ENCODE measurements at places on chromosomes 1 and 21. TPM values are rescaled to one million over a fixed set of nuclear protein-coding genes. Genes with fewer than 3 reads are reported as not detected.

DNA sequence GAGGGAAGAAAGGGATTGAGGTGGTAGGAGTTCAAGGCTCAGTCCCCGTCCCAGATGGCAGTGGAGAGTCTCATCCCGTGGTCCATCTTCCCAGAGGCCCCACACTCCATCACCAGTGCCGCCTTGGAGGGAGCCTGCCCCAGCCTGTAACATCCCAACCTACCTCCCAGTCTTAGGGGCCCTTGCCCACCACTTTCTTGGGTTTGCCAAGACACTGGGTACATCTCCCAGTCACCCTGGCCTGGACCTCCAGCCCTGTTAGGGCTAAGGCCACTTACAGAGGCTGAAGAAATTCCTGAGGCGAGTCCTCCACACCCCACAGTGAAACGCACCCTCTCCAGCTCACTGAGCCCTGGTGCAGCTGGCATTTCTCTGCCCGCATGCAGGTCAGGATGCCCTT, 3.3 kb downstream of the TMEM200B start:
- no peak for DNase-seq
- no peak overlapping the region for H3K4me3 ChIP-seq
- H3K36me3 ChIP-seq = peaks cover 12% of the 10 kb centered on the region

DNA sequence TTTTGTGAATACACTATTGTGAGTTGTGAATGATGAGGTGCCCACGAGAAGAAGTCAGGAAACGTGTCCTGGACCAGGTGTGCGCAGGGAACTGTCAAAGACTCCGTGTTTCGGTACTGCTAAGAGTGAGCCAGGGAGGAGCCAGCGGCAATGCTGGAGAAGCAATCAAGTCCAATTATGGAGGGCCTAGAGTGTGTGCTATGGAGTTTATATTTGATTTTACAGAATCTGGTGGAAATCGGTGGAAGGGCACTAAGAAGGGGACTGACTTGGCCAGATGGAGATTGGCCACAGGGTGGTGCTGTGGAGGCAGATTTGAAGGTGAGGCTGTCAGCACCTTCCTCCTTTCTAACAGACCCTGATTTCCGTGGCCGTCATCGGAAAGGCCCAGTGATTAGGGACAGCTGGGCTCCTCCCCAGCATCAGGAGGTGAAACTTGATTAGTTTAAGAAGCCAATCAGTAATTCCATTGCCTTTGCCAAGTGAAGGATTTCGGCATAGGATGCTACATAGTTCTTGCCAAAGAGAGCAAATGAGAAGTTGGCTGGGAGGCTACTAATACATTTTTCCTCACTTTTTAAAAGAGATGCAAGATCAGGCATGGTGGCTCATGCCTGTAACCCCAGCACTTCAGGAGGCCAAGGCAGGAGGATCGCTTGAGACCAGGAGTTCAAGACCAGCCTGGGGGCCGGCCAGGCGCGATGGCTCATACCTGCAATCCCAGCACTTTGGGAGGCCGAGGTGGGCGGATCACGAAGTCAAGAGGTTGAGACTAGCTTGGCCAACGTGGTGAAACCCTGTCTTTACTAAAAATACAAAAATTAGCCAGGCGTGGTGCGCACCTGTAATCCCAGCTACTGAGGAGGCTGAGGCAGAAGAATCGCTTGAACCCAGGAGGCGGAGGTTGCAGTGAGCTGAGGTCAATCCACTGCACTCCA, 7.0 kb downstream of the PTCH2 start:
- no peaks in the 10 kb centered on the region for H3K27me3 ChIP-seq
- peaks cover 10% of the 10 kb centered on the region for H3K4me1 ChIP-seq
- no peak overlapping the region for H3K27ac ChIP-seq
- DNase-seq = peak; percentile 91
- no peaks in the 10 kb centered on the region for H3K36me3 ChIP-seq

GRCh38 chr1:51442198-51442597, 76.9 kb downstream of the EPS15 start:
- H3K27me3 ChIP-seq = no peaks in the 10 kb centered on the region
- peaks cover 43% of the 10 kb centered on the region for H3K36me3 ChIP-seq
- no peak for DNase-seq
- no peak overlapping the region for H3K4me3 ChIP-seq
- no peak overlapping the region for H3K27ac ChIP-seq

Gene CLCA4
- not detected for total RNA-seq

Gene RAD54L
- total RNA-seq = 1.0 TPM

DNA sequence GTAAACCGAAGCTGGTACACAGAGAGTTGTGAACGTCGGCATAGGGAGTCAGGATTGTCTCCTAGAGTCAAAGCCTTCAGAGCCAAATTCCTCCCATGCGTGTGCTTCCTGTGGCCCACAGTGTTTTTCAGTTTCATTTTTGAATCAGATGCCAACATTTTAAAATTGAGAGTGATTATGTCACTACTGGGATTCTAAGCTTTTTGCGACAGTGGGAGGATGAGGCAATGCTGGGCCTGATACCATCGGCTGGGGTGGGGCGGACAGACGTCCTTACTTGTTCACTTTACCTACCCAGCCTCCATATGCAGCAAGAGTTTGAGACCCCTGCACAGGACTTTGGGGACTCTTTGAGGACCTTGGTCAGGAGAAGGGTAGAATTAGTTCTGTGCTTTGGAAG, 1.3 kb upstream of the KLHDC7A start:
- DNase-seq = no peak
- H3K27ac ChIP-seq = no peak overlapping the region
- no peak overlapping the region for H3K4me3 ChIP-seq
- no peaks in the 10 kb centered on the region for H3K36me3 ChIP-seq
- peaks cover 7% of the 10 kb centered on the region for H3K27me3 ChIP-seq

GRCh38 chr1:173056365-173056764, 5.6 kb upstream of the TNFSF18 start:
- no peak for DNase-seq
- no peaks in the 10 kb centered on the region for H3K27me3 ChIP-seq
- H3K36me3 ChIP-seq = no peaks in the 10 kb centered on the region
- no peak overlapping the region for H3K27ac ChIP-seq
- peaks cover 13% of the 10 kb centered on the region for H3K4me1 ChIP-seq

Measured in upper lobe of right lung (tissue), 1 donor.